ENCODE measurements at places on chromosomes 1 and 21. TPM values are rescaled to one million over a fixed set of nuclear protein-coding genes. Genes with fewer than 3 reads are reported as not detected.

- H3K4me3 ChIP-seq, result no peak overlapping the region
- peak; percentile 62 for DNase-seq
- H3K27me3 ChIP-seq, result no peaks in the 10 kb centered on the region
These were observed 175.6 kb upstream of the DAB1 start for GRCh38 chr1:57599236-57599994.

DNA sequence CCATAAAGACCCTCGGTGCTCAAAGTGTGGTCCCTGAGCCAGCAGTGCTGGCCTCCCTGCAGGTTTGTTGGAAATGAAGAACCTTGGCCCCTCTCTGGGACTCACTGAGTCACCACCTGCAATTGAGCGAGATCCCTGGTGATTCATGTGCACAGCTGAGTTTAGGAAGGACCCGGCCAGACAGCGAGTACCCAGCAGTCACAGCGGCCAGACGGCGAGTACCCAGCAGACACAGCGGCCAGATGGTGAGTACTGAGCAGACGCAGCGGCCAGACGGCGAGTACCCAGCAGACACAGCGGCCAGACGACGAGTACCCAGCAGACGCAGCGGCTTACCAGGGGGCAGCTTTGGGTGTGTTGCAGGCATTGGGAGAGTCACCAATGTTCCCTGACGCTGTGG, 123.8 kb downstream of the PRDM16 start:
- H3K27me3 ChIP-seq, result no peaks in the 10 kb centered on the region
- DNase-seq, result peak; percentile 70
- no peak overlapping the region for H3K4me3 ChIP-seq
- no peak overlapping the region for H3K27ac ChIP-seq
- H3K36me3 ChIP-seq, result peaks cover 2% of the 10 kb centered on the region

GRCh38 chr1:62417351-62417999, 19.4 kb upstream of the USP1 start:
- H3K36me3 ChIP-seq, result no peaks in the 10 kb centered on the region
- H3K4me3 ChIP-seq, result no peak overlapping the region
- H3K4me1 ChIP-seq, result no peaks in the 10 kb centered on the region

Gene CFHR2
- total RNA-seq, result not detected

Gene GJA9
- total RNA-seq, result not detected

Gene TIAM1
- total RNA-seq, result 17.8 TPM

DNA sequence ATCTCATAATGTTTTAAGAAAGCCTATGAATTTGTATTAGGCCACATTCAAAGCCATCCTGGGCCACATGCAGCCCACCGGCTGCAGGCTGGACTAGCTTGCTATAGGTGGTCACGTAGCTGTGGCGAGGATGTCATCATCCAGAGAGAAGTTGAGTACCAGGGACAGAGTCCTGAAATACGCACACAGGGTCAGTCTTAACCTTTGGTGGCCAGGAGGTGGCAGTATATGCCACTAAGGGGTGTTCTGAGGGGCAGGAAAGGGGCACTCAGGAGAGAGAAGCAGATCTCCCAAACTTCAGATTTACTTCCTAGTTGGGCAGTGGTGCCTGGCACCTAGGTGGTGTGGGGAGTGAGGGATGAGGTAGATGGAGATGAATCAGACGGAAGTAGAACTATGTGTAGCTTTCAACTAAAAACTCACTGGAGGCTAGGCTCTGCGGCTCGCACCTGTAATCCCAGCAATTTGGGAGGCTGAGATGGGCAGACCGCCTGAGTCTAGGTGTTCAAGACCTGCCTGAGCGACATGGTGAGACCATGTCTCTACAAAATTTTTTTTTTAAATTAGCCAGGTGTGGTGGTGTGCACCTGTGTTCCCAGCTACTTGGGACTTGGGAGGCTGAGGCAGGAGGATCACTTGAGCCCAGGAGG, 16.3 kb upstream of the CDK18 start:
- no peaks in the 10 kb centered on the region for H3K36me3 ChIP-seq
- no peak overlapping the region for H3K4me3 ChIP-seq
- DNase-seq, result peak; percentile 36
- H3K27me3 ChIP-seq, result peaks cover 15% of the 10 kb centered on the region
- peaks cover 8% of the 10 kb centered on the region for H3K4me1 ChIP-seq

DNA sequence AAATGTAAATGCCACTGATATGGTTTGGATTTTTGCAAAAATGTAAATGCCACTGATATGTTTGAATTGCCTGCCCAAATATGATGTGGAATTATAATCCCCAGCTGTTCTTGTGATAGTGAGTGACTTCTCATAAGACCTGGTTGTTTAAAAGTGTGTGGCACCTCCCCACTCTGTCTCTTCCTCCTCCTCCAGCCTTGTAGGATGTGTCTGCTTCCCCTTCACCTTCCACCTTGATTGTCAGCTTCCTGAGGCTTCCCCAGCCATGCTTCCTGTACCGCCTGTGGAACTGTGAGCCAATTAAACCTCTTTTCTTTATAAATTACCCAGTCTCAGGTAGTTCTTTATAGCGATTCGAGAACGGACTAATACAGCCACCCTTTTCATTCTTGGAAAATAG, 1.3 kb upstream of the CCT8 start:
- no peak for DNase-seq
- no peaks in the 10 kb centered on the region for H3K27me3 ChIP-seq
- no peak overlapping the region for H3K4me3 ChIP-seq
- H3K27ac ChIP-seq, result no peak overlapping the region
- H3K4me1 ChIP-seq, result peaks cover 32% of the 10 kb centered on the region

- H3K27ac ChIP-seq, result peak overlapping the region; percentile 23
- DNase-seq, result no peak
- H3K36me3 ChIP-seq, result peaks cover 16% of the 10 kb centered on the region
- peaks cover 11% of the 10 kb centered on the region for H3K4me1 ChIP-seq
These were observed 5.7 kb upstream of the CHD5 start for GRCh38 chr1:6185635-6186382.

- H3K27ac ChIP-seq, result no peak overlapping the region
- no peak for DNase-seq
- H3K4me1 ChIP-seq, result no peaks in the 10 kb centered on the region
- no peaks in the 10 kb centered on the region for H3K36me3 ChIP-seq
- H3K4me3 ChIP-seq, result no peak overlapping the region
These were observed 128.0 kb upstream of the KLHDC7A start for GRCh38 chr1:18352636-18353265.

Gene VWA5B1
- not detected for total RNA-seq

Gene HSD3B2
- total RNA-seq, result not detected

Gene LELP1
- not detected for total RNA-seq

Gene PIK3R3
- 55.5 TPM for total RNA-seq

- H3K27ac ChIP-seq, result no peak overlapping the region
- H3K27me3 ChIP-seq, result peaks cover 3% of the 10 kb centered on the region
- no peaks in the 10 kb centered on the region for H3K36me3 ChIP-seq
- DNase-seq, result no peak
- H3K4me1 ChIP-seq, result peaks cover 3% of the 10 kb centered on the region
- H3K4me3 ChIP-seq, result no peak overlapping the region
These were observed 15.0 kb upstream of the CEP85 start for GRCh38 chr1:26218906-26219494.

DNA sequence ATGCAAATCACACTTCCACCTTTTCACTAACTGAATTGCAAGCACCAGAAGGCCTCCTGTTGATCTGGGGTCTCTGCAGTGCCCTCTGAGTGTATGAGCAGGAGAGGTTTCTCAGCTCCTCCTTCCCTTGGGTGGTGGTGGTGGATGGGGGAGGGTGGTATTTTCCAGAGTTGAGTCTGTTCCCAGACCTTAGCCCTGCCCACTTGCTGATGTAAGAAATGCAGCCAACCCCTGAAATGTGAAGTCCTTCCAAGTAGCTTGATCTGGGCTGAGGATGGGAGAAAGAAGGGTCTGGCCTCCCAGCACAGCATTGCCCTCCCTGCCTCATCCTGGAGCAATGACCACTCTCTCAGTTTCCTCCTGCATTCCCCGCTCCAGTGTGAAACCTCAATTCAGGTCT, 6.3 kb upstream of the FOXD2 start:
- peaks cover 18% of the 10 kb centered on the region for H3K4me1 ChIP-seq
- H3K27ac ChIP-seq, result no peak overlapping the region
- peaks cover 69% of the 10 kb centered on the region for H3K27me3 ChIP-seq
- H3K36me3 ChIP-seq, result no peaks in the 10 kb centered on the region

Gene C1orf94
- 0.70 TPM for total RNA-seq

DNA sequence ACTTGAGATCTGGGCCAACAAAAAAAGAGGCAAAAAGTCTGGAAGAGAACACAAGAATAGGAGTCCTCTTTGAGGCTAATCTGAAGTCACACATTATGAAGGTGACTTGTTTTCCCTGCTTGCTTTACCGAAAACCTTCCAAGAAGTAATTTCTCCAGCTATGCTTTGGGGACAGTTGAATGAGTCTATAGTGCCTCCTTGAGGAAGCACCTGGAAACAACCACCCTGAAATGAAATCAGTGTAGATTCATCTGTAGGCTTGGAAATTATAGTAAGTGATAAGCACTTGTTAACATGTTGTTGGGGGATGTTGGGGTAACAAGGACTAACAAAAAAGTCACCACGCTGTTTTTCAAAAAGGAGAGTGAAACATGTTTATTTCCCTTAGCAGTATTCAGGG, 23.4 kb upstream of the RPTN start:
- H3K4me3 ChIP-seq, result no peak overlapping the region
- H3K27me3 ChIP-seq, result no peaks in the 10 kb centered on the region
- H3K27ac ChIP-seq, result peak overlapping the region; percentile 11
- H3K4me1 ChIP-seq, result peaks cover 17% of the 10 kb centered on the region
- no peaks in the 10 kb centered on the region for H3K36me3 ChIP-seq

DNA sequence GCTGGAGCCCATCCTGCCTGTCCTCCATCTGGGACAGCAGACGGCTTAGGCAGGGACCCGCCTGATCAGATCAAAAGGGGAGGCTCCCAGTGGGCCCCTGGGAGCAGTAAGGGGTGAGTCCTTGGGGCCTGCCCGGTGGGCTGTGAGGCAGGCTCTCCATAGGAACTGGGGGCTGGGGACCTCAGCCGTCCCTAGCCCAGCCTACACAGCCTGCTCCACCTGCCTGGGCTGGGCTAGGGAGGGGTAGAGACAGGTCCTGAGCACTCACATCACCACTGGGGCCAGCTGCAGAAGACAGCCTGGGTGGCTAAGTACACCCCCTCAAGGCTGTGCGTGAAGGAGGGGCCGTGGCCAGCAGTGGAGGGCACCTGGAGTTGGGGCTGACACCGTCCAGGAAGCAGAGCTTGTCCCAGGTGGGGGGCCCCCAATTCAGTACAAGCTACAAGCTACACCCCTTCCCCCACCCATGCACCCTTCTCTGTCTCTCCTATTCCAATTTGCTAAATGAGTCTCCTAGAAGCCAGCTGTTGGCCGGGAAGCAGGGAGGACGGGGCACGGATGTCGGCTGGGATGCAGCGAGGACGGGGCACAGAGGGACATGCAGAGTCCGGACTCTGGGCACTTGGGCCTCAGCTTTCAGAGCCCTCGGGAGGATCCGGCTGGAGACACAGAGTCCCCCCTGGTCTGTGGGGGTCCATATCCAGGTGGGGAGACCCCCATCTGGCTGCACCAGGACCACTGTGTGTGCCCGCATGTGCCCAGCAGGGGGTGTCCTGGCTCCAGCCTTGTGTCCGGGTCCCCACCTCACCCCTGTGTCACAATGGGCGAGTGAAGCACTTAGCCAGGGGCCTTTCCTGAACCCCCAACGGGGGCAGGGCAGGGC, 1.7 kb downstream of the ISG15 start:
- DNase-seq, result no peak
- H3K27ac ChIP-seq, result no peak overlapping the region
- no peak overlapping the region for H3K4me3 ChIP-seq
- H3K27me3 ChIP-seq, result no peaks in the 10 kb centered on the region
- no peaks in the 10 kb centered on the region for H3K36me3 ChIP-seq
- H3K4me1 ChIP-seq, result peaks cover 9% of the 10 kb centered on the region

DNA sequence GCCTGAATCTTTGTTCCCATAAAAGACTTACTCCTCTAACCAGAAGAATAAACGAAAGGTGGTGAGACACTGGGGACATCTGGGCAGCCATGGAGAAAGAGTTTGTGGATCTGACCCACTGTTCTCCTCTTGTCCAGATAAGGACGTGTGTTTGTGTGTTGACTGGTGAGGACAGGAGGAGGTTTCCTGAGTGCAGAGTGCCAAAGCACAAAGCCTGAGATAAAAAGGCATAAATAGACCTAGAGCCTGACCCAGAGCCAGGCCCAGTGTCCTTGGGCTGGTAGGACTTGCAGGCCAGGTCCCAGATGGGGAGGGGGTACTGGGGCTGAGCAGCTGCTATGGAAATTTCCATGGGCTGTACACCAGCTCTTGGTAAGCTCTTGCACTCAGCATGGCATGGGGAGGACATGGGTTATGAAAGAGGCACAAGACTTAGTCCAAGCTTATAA, 19.6 kb upstream of the COQ8A start:
- no peaks in the 10 kb centered on the region for H3K4me1 ChIP-seq
- no peak overlapping the region for H3K27ac ChIP-seq
- no peak for DNase-seq
- no peaks in the 10 kb centered on the region for H3K36me3 ChIP-seq
- no peak overlapping the region for H3K4me3 ChIP-seq

- H3K4me1 ChIP-seq, result no peaks in the 10 kb centered on the region
- H3K4me3 ChIP-seq, result no peak overlapping the region
- peaks cover 8% of the 10 kb centered on the region for H3K27me3 ChIP-seq
- H3K36me3 ChIP-seq, result no peaks in the 10 kb centered on the region
These were observed 15.6 kb downstream of the TNNT2 start for GRCh38 chr1:201361652-201362504.

- H3K4me1 ChIP-seq, result peaks cover 18% of the 10 kb centered on the region
- H3K27me3 ChIP-seq, result no peaks in the 10 kb centered on the region
- H3K27ac ChIP-seq, result no peak overlapping the region
- no peak overlapping the region for H3K4me3 ChIP-seq
These were observed 38.1 kb downstream of the SLC44A3 start for GRCh38 chr1:94858276-94858675.

GRCh38 chr1:208202333-208202995, 41.7 kb downstream of the PLXNA2 start:
- peaks cover 45% of the 10 kb centered on the region for H3K4me1 ChIP-seq
- no peaks in the 10 kb centered on the region for H3K27me3 ChIP-seq
- H3K27ac ChIP-seq, result peak overlapping the region; percentile 82
- no peaks in the 10 kb centered on the region for H3K36me3 ChIP-seq
- DNase-seq, result no peak
- H3K4me3 ChIP-seq, result no peak overlapping the region

Gene PRR9
- 0.52 TPM for total RNA-seq

DNA sequence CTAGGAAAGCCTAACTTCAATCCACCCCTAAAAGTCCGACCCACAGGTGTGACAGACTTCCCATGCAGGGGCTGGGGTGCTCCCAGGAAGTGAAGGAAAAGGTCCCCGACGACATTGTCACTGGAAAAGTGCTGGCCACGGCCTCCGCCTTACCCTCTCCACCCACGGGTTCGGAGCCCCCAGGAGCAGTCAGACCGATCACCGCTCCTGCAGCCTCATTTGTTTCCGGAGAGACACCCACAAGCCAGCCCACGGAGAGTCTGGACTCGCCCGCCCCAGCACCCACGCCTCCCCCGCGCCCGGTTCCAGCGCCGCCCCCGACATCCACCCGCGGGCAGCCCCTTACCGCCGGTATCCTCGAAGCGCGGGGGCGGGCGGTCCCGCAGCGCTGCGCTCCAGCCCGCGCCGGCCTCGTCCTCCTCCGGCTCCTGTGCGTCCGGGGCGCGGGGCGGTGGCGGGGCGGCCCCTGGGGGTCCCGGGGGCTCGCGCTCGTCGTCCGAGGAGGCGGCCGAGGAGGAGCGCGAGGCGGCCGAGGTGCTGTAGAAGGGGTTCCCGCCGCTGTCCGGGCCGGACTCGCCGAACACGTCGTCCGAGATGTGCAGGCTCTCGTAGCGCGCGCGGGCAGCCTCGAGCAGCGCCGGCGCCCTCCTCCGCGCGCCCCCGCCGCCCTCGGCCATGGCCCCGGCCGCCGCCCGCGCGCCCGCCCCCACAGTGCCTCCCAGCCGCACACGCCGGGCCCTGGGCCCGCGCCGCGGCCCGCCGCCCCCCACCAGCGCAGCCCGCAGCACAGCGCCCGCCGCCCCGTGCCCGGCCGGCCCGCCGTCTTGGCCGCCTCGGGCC, 660 bp downstream of the PGBD5 start:
- H3K27me3 ChIP-seq, result peaks cover 56% of the 10 kb centered on the region
- no peak for DNase-seq
- H3K4me1 ChIP-seq, result no peaks in the 10 kb centered on the region
- H3K4me3 ChIP-seq, result no peak overlapping the region
- no peaks in the 10 kb centered on the region for H3K36me3 ChIP-seq
